NCI-H2081 (cell line): ENCODE measurements at places on chromosomes 7 and 10.

DNA sequence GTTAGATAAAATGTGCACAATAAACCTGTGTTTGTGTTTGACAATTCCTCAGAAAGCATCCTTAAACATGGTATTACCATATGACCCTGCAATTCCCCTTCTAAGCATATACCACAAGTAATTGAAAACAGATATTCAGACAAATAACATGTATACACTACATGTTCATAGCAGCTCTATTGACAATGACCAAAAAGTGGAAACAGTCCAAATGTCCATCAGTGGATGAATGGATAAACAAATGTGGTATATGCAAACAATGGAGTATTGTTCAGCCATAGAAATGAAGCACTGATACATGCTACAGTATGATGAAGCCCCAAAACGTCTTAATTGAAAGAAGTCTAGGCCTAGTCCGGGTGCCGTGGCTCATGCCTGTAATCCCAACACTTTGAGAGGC is 280.1 kb downstream of the OTUD1 start:
- DNase-seq, result no peak

DNA sequence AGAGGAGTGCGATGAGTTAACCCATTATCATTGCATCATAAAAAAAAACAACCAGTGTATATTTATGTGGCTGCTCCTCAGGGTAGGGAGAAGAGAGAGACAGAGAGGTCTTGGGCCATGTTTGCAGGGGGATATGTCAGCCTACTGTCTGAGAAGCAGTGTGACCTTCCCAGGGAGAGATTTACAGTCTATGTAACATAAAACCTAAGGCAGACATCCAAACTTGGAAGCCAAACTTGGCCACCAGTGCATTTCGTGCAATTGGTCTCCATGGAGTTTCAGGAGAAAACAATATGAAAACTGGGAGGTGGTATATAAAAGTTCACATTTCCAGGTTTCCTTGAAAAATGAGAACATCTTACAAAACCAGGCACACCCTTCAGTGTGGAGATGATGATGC is 85.9 kb upstream of the CXCL12 start:
- no peak for DNase-seq

DNA sequence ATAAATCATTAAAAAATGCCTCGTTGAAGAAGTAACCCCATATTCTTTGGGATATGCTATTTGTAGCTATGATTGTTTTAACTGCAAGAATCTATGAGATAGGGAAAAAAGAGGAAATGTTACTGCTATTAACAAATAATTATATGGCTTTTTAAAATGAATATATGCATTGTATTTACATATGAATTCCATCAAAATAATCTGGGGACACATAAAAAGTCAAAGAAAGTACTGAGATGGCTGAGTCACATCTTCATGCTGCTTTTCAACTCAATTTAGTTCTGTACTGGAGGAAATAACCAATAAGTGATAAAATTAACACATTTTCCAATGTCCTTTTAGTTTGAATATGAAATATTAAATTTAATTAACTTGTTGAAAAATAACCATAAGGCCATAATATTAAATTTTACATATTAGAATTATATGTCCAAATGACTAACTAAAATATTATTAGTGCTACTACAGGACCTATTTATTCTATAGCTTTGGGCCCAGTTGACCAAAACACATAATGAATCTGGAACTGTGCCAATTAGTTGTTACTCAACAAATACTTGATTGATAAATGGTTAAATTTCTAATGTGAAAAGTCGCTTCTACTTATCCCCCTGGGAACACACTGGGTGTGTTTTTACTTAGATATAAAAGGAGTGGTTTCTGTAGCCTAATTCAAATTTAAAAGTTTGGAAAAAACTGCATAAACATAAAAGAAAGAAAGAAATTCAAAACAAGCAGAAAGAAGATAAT is 214.6 kb upstream of the PFKP start:
- DNase-seq, result no peak

GRCh38 chr7:76314042-76314721 is 11.7 kb downstream of the HSPB1 start:
- DNase-seq, result peak; percentile 93

- DNase-seq, result no peak
These were observed 35.8 kb upstream of the GALNTL5 start for GRCh38 chr7:151920488-151920887.

- peak; percentile 51 for DNase-seq
These were observed 3.9 kb downstream of the FAM20C start for GRCh38 chr7:196283-196682.

- no peak for DNase-seq
These were observed 430.8 kb downstream of the PLXNA4 start for GRCh38 chr7:132145466-132145865.

- no peak for DNase-seq
These were observed 55.3 kb downstream of the INPP5A start for GRCh38 chr10:132592790-132593383.

- no peak for DNase-seq
These were observed 147.7 kb upstream of the AKR1E2 start for GRCh38 chr10:4678023-4678950.

DNA sequence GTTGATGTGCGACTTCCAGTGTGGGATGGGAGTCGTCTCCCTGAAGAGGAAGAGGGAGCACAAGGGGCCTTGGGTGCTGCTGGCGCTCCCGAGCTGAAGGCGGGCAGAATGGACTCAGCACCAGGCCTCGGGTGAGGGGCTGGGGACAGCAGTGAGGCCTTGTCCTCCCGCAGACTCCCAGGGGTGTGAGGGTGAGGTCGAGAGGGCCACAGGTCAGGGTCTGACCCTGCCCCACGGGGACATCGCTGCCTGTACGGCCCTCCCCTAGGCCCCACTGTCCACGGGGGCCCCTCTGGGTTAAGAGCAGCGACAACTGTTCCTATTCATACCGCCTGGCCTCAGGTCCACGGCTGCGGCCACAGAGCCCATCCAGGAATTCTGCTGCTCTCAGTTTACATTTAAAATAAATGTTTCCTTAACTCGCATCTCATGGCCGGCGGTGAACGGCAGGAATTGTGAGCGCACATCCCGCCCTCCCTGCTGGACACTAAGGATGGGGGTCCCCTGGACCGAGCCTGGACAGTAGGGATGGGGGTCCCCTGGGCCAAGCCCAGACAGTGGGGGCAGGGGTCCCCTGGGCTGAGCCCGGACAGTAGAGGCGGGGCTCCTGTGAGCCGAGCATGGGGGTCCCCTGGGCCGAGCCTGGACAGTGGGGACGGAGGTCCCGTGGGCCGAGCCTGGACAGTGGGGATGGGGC is 61.7 kb downstream of the PDGFA start:
- no peak for DNase-seq

DNA sequence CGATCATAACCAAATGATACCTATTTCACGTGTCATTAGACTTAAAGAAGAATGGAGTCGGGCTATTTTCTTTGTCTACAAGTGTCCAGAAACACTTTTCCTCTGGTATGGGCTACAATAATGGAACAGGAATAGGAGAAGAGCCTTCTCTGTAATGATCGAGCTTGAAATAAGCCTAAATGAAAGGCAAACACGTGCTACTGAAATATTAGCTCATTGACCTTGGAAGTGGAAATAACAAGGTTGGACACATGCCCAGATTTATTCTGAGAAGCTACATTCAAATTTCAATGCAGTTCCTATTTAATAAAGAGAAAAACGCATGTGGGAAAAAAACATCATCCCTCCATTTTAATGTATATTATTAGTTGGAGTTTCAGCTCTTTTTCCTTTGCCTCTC is 254.7 kb upstream of the PTER start:
- DNase-seq, result no peak

DNA sequence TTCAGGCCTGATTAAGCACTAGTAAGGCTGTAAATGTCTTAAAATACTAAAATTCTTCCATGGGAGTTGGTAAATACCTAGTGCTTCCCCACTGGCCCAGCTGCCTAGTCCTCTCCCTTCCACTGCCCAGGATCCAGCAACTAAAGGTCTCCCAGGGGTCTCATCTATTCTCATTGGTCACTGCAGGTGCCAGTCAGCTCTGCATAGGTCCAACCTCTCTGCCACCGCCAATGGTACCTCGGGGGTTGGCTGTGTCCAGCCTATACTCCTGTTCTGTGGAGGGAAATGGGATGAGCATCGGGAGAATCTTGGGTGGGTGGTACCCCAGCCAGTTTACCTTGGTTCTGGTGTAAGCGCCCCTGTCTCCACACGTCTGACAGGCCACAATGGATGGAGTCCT is 6.1 kb upstream of the CREB5 start:
- no peak for DNase-seq

DNA sequence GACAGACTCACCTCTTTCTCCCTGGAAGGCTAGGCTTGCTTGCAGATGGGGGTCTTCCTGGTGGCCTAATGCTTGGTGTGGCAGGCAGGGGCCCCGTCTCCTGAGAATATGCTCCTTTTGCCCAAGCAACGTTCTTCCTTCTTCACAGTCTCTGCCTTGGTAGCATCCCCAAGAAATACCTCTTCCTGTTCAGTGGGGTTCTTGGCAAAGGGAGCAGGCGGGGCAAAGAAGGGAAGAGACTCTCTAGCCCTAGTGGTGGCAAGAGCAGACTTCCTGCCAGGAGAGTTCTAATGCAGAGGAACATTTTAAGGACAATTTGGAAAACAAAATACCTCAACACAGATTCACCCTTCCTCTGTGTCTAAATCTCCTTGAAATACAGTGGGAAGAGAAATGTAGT is at the start of gene CLEC5A:
CLEC5A (minus strand) TSS at position 179 of the 400 bp plus-strand sequence. CDS start 682 bp downstream, outside the sequence.
- no peak for DNase-seq

GRCh38 chr7:155560982-155561686 is 14.8 kb upstream of the CNPY1 start:
- DNase-seq, result no peak

- no peak for DNase-seq
These were observed 183.2 kb downstream of the CXCL12 start for GRCh38 chr10:44201656-44202055.

- no peak for DNase-seq
These were observed 87.0 kb downstream of the ZNF365 start for GRCh38 chr10:62461120-62461519.

GRCh38 chr10:120949609-120950031 is 98.5 kb downstream of the WDR11 start:
- no peak for DNase-seq

DNA sequence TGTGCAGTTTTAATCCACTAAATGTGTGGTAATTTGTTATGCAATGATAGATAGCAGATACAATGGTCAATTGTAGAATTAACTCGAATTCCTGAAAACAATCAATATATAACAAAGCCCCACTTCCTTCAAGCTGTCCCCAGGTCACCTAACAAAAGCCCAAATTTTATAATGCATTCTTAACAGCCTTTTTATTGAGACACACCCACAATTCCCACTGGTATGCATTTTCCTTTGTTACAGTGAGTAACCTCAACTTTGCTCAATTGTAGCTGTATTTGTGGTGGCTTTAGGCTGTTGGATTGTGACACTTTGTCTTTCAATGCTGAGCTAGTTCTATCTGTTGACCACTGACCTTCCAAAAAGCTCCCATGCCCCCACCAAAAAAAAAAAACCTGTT is 279.8 kb upstream of the CACNA2D1 start:
- no peak for DNase-seq

DNA sequence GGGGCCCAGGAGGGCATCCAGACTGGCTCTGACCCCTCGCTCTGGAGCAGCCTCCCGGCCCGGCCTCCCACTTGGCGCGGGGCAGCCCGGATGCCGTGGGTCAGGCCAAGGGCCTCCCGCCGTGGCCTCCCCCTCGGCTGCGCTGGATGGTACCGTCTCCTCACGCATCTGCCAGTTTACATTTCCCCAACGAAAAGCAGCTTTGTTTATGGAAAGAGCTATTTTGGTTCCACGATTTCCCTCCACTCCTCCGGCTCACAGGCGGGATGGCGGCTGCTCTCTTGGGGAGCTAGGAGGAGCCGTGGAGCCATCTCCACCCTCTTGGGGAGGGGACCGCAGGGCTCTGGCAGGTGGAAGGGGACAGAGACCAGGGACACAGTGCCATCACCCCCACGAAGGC is 93.2 kb upstream of the MYL10 start:
- DNase-seq, result no peak

GRCh38 chr10:133141144-133141957 is 18.7 kb upstream of the KNDC1 start:
- DNase-seq, result no peak

- no peak for DNase-seq
These were observed 122.9 kb upstream of the PPIF start for GRCh38 chr10:79224263-79224949.

DNA sequence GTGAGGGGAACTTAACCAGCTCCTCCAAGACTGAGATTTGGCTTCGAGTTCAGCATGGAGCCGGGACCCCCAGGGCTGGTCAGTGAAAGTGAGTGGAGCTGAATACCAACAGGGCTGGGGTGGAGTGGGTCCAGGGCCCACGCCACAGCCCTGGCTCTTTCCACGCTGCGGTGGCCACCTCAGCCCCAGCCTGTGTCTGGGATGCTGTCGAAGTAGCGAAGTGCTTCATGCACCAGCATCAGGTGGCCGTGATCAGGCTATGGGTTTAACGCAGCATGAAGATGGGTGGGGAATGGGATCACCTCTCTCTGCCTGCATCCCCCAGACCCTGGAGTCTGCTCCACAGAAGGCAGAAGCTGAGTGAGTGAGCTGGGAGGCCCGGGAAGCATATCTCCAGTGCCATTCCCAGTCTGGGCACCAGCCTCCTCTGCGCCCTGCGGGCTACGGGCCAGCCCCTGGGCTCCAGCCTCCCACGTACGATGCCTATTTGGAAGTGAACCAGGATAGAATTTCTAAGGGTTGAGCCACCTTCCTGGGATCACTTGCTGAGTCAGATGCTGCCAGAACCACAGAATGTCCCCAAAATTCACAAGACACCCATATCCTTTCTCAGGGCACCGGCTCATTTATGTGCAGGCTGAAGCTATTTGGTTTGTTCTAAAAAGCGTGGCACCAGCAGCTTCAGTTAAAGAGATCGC is 131.1 kb upstream of the CHST15 start:
- no peak for DNase-seq

DNA sequence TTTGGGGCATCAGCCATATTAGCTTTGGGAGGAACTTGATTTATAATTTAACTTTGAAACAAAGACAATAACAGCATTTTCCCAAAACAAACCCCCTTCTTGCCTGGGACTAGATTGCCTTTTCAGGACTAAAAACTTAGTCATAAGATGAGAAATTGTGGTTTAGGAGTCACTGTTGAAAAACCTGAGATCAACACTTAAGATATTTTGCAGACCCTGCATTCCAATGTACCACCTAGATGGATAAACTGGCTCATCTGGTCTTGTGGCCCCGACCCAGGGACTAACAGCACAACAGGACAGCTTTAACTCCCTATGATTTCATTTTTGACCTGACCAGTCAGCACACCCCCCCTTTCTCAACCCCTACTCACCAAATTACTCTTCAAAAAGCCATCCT is 1165.4 kb downstream of the XPNPEP1 start:
- no peak for DNase-seq

- DNase-seq, result no peak
These were observed 31.1 kb upstream of the COMMD3 start for GRCh38 chr10:22285130-22285529.

- DNase-seq, result no peak
These were observed 135.1 kb downstream of the VPS50 start for GRCh38 chr7:93367254-93367653.

DNA sequence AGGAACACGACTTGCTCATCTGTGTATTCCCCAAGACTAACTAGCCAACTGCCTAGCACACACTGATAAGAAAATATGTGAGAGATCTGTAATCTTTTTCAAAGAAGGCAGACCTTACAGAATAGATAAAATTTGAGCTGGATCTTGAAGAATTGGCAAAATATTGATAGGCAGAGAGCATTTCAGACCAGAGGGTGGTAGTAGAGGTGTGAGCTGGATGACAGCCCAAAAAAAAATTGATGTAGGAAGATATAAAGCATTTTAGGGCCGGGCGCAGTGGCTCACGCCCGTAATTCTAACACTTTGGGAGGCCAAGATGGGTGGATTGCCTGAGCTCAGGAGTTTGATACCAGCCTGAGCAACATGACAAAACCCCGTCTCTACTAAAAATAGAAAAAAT is 1.2 kb upstream of the ZNF746 start:
- no peak for DNase-seq

- no peak for DNase-seq
These were observed 3.3 kb downstream of the AVPI1 start for GRCh38 chr10:97683556-97684367.
